ENCODE measurements at places on chromosomes 2 and 18.

DNA sequence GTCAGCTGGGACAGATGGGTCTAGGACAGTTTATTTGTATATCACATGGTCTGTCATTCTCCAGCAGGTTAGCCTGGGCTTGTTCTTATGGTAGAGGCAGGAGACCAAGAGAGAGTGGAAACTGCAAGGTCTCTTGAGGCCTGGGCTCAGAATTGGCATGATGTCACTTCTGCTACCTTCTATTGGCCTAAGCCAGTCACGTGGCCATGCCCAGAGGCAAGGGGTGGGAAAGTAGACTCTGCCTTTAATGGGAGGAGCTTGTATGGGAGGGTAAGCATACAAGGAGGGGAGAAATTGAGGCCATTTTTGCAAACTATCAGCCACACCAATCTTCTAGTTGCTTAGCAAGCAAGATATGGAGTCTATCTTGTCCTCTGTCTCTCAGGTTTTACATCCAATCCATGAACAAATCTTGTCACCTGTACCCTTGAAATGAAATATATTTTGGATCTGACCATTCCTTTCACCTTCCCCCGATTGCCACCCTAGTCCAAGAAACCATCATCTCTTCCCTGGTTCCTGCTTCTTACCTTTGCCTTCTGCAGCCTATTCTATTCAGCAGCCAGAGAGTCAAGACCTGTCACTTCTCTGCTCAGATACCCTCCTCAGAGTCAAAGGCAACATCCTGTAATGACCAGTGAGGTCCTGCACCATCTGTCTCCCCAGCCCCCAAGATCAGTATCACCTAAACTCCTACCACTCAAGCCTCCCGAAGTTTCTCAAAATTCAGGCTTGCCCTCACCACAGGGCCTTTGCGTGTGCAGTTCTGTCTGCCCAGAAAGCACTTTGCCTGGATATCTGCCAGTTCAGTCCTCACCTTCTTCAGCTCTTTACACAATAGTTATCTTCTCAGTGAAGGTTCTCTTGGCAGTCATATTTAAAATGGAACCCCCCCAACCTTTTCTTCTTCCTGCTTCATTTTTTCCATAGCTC lies 240.0 kb downstream of the LOXHD1 start:
- no peak for DNase-seq

- no peak for DNase-seq
These were observed 68.7 kb downstream of the CDC42EP3 start for GRCh38 chr2:37602702-37603101.

DNA sequence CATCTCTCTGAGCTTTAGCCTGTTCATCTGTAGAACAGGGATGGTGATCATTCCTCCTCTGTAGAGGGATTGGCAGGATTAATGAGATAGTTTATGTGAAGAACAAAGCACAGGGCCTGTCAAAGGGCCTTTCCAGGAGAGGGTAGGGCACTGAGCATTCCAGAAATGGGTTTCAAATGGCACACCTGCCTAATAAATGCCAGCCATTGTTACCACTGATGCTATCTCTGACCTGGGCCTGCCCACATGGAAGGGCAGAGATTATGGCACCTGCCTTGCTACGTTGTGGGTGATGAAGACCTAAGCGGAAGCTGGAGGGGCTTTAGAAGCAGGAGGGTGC lies 31.0 kb upstream of the GMPPA start:
- no peak for DNase-seq

GRCh38 chr2:156489195-156489594 lies 53.0 kb downstream of the GPD2 start:
- DNase-seq: no peak

GRCh38 chr2:193988784-193989183 lies 1668.2 kb upstream of the SLC39A10 start:
- DNase-seq: no peak

GRCh38 chr2:85684380-85684779 lies 9.8 kb upstream of the GNLY start:
- DNase-seq: no peak

GRCh38 chr18:65435534-65435933 lies 315.3 kb upstream of the CDH7 start:
- no peak for DNase-seq

- no peak for DNase-seq
These were observed 94.5 kb downstream of the VSNL1 start for GRCh38 chr2:17634997-17635396.

DNA sequence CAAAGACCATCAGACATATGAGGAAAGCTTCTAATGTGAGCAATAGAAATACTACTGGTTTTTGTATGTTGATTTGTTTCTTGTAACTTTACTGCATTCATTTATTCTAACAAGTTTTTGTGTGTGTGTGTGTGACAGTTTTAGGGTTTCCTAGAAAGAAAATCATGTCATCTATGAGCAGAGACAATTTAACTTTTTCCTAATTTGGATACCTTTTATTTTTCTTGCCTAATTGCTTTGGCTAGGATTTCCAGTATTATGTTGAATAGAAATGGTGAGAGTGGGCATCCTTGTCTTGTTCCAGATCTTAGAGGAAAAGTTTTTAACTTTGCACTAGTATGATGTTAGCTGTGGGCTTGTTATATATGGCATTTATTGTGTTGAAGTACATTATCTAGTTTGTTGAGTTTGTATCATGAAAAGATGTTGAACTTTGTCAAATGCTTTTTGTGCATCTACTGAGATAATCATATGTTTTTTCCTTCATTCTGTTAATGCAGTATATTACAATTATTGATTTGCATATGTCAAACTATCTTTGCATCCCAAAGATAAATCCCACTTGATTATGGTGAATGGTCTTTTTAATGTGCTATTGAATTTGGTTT lies 117.3 kb upstream of the CDC42EP3 start:
- DNase-seq: no peak

DNA sequence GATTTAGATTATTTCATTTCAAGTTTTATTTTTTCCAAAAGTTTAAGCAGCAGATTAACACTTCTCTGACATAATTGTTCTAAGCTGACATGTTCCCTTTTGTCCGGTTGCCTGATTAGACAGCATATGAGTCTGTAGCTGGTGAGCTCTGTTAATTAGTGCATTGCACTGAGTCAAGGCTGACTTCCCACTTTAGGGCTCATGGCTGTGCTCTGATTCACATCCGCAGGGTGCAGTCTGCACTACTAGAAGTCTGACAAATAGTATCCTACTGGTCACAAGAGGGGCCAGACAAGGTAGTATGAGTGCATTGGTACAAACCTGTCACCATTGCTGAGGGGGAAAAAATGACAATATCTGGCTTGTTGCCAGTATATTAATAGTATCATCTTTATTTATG lies 443.9 kb upstream of the ZNF804A start:
- no peak for DNase-seq
